NCI-H1092 (cell line): ENCODE measurements at places on chromosomes 16 and 17.

- DNase-seq, result no peak
Observed at GRCh38 chr17:43070872-43071271, 45.8 kb downstream of the RND2 start.

DNA sequence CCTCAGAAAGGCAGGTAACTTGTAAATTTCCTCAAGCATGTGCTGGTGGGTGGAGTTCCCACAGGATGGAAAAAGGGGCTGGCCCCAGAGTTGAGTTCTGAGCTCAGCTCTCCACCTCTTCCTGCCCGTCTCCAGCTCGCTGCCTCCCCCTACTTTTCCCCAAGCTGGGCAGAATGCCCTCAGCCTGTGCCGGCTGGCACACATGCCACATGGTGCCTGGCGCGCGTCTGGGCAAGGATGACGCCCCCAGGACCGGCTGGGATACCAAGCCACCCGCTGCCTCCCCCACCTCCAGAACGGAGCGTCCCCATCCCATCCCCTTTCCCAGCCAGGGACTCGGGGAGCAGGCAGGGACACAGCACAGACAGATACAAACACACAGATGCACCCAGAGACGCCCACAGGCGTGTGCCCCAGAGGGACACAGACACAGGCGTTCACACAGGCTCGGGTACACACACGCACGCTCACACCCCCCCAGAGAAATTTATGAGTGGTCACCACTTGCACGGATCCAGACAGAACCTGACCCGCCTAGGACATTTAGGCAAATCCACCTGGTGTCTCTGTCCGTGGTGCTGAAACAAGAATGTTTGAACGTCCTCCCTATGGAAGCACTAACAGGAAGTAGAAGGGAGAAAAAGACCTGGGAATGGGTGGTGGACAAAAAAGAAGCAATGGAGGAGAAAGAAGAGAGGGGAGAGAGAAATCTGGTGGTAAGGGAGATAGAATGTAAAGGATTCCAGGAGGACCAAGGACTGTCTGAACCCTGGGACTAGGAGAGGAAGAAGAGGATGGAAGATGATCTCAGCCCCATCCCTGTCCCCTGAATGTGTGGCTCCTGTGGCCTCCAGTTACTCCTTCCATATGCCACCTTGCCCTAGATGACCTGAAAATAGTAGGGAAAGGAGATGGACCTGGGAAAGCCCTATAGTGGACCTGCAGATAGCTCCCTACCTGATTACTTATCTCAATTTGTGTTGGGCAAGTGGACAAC lies 15.5 kb downstream of the NEUROD2 start:
- no peak for DNase-seq

DNA sequence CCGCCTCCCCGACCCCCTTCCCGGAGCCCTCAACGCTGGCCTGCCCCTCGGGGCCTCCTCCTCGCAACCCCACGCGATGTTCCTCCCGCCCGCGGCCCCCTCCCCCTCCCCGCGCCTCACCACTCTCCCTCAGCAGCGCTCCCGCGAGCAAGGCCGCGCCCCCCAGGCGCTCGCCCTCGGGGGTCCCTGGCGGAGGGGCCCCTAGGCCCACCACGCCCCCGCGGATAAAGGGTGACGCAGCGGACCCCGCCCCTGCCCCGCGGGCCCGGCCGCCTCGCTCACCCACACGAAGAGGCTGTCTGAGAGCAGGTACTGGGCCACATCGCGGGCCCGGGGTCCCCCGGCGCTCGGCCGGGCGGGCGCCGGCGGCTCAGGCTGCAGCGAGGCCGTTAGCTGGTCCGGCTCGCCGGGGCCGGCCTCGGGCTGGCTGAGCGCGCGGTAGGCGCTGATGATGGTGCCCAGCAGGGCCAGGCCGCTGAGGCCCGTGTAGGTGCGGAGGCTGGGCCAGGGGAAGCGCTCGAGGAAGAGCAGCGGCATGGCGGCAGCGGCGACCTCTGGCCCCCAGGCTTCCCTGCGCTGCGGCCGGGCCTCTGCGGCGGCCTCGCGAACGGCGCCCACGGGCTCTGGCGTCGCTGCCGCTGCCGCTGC lies 430 bp downstream of the AMFR start:
- DNase-seq, result peak; percentile 9

GRCh38 chr17:48483471-48484131 lies 47.2 kb downstream of the HOXB1 start:
- DNase-seq, result no peak

DNA sequence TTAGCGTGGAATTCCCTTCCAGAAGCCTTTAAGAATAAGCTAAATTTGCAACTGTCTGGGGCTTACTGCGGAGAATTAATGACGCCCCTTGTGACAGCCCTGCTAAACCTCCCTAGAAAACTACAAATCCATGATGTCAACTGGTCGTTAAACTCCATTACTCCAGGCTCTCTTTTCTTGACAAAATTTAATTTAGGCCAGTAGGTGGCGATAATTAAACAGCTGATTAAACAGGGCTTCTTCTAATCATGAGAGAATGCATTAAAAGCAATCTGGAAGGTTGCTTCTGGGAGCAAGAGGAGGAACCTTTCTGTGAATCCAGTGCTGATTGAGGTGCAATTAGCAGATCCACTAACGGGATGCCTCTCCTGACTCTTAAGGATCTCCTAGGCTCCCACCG lies 8.1 kb upstream of the NLRP1 start:
- no peak for DNase-seq

- DNase-seq, result no peak
Observed at GRCh38 chr16:89099905-89100304, 6.3 kb downstream of the ACSF3 start.

GRCh38 chr17:60398227-60398959 lies 6.5 kb upstream of the USP32 start:
- DNase-seq, result no peak

- DNase-seq, result no peak
Observed at GRCh38 chr16:78900044-78900811, 700.3 kb downstream of the MAF start.

DNA sequence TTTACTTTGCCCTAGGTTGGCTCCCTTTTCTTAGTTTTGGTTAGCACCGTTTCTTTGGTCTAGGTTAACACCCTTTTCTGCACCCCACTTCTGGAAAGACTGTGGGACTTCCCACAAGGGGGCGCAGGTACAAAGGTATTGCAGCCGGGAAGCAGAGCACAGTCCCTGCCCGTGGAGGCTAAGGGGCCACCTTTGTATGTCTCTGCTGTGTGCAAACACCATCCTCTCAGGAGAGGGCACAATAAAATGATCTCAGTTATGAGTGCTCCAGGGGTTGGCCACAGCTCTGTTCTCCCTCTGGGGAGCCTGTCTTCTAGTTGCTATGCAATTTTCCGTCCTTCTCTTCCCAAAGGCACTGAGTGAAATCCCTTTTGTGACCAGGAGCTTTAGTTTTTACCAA lies 28.4 kb upstream of the TMC5 start:
- DNase-seq, result peak; percentile 85

DNA sequence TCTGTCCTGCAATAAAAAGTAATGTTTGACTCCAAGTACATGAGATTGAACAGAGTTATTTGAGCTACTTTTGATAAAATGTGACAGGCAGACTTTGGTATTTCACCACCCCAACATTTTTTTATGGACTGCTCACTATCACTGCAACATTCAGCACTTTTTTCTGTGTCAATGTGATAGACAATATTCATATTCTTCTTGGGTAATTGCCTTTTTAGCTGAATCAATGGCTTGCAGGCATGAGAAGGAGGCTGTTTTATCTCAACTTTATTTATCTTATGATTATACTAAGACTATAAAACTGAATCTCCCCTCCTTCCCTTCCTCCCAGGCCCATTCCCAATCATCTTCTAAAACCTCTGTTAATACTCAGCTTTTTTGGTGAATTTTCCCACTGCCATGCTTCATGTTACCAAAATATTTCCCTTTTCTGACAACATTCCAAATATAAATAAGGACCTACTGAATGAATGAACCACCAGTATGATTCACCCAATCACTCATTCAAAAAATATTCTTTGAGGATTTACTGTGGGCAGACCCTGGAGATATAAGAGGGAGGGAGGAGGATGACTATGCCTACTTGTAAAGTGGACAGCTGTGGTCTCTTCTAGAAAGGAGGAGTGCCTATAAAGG lies 67.6 kb downstream of the CDH13 start:
- no peak for DNase-seq

GRCh38 chr16:66511602-66512271 lies 38.2 kb downstream of the TK2 start:
- no peak for DNase-seq

DNA sequence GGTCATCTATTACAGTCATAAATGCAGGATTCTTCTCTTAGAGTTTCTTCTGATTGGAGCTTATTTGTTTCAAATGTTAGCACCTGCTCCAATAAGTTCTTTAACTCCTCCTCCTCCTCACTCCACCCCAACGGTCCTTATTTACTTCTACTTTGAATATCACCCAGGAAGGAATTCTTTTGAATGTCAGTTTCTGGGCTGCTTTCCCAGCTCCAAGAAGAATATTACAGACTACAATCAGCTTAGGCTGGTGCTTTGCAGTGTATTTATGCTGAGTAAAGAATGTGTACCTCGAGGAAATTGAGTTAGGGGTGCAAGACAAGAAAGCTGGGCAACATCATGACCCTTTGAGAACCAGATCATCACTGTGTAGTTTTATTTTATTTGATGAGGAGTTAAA lies 30.8 kb downstream of the MAP3K3 start:
- no peak for DNase-seq

GRCh38 chr17:53313746-53314145 lies 509.0 kb upstream of the KIF2B start:
- DNase-seq, result no peak

- no peak for DNase-seq
Observed at GRCh38 chr17:6021011-6021400, 49.2 kb upstream of the WSCD1 start.
